Spleen (tissue), 13 donors: ENCODE measurements at places on chromosomes 1 and 21.
A peak's percentile ranks its signal among the peaks of the same experiment; 100 is the strongest.

GRCh38 chr21:42439284-42440186, 35.8 kb downstream of the UBASH3A start:
- H3K36me3 ChIP-seq = peaks cover 51% of the 10 kb centered on the region
- H3K4me1 ChIP-seq = no peaks in the 10 kb centered on the region
- H3K27me3 ChIP-seq = no peaks in the 10 kb centered on the region
- peak; percentile 66 for DNase-seq
- no peak overlapping the region for H3K4me3 ChIP-seq

DNA sequence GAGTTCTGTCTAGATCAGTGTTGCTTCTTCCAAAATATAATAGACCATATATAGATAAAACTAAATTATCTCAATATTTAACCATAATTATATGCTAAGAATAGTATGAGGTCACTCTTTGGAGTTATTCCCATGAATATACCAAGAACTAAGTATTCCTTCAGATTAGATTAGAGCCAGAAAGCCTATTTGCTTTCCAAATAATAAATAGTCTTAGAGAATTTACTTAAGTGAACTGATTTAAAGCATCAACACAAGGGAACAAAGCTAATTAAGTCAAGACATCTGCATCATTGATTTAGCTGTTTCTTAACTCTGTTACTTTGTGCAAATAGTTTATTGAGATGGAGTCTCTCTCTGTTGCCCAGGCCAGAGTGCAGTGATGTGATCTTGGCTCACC, 35.7 kb downstream of the FNBP1L start:
- no peak overlapping the region for H3K27ac ChIP-seq
- H3K4me1 ChIP-seq = no peaks in the 10 kb centered on the region
- H3K4me3 ChIP-seq = no peak overlapping the region

GRCh38 chr1:2146836-2147517, 47.6 kb downstream of the FAAP20 start:
- H3K4me3 ChIP-seq = no peak overlapping the region
- H3K36me3 ChIP-seq = peaks cover 64% of the 10 kb centered on the region
- no peak for DNase-seq
- no peaks in the 10 kb centered on the region for H3K27me3 ChIP-seq
- peak overlapping the region; percentile 90 for H3K27ac ChIP-seq

- H3K4me3 ChIP-seq = no peak overlapping the region
- H3K27me3 ChIP-seq = no peaks in the 10 kb centered on the region
- H3K4me1 ChIP-seq = no peaks in the 10 kb centered on the region
These were observed 70.6 kb upstream of the RAB3GAP2 start for GRCh38 chr1:220342853-220343252.

GRCh38 chr1:184563308-184563707, 176.5 kb downstream of the C1orf21 start:
- no peaks in the 10 kb centered on the region for H3K4me1 ChIP-seq
- H3K36me3 ChIP-seq = no peaks in the 10 kb centered on the region
- H3K27ac ChIP-seq = peak overlapping the region; percentile 52
- H3K4me3 ChIP-seq = no peak overlapping the region

GRCh38 chr1:58670181-58670580, 29.7 kb downstream of the MYSM1 start:
- H3K36me3 ChIP-seq = peaks cover 78% of the 10 kb centered on the region
- H3K4me1 ChIP-seq = no peaks in the 10 kb centered on the region
- no peak for DNase-seq
